ENCODE measurements at places on chromosomes 7 and 10. TPM values are rescaled to one million over a fixed set of nuclear protein-coding genes. Genes with fewer than 3 reads are reported as not detected.

Gene SYT15
- 0.28 TPM for total RNA-seq

Gene ADGRA1
- total RNA-seq = 0.05 TPM

- no peak for DNase-seq
Measured at GRCh38 chr10:6346631-6347030, 143.9 kb downstream of the PFKFB3 start.

- DNase-seq = no peak
Measured at GRCh38 chr10:86168256-86168655, 198.3 kb downstream of the GRID1 start.
